ENCODE measurements at places on chromosomes 13 and 19.

- DNase-seq, result no peak
These were observed 114.2 kb downstream of the NUFIP1 start for GRCh38 chr13:44874886-44875630.

- no peak for DNase-seq
These were observed 7.7 kb downstream of the ATP7B start for GRCh38 chr13:52003541-52003940.

DNA sequence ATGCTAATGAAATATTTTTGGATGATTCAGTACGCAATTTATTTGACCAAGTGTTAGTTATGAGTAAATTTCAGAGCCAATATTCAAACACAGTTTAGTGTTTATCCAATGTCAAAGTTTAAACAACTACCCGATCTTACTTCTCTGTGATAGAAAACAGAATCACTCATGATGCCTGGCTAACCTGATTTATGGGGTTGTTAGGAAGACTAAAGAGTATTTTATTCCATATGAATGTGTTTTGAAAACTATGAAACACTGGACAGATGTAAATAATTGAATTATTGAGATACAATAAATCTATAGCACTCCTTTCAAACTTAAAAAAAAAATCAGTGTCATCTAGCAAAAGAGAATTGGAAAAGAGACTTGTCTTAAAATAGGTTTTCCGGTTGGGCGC is 1181.8 kb downstream of the EFNB2 start:
- DNase-seq, result no peak

- no peak for DNase-seq
These were observed 156.2 kb downstream of the COG6 start for GRCh38 chr13:39811696-39812095.

- DNase-seq, result no peak
These were observed 138.3 kb upstream of the NBEA start for GRCh38 chr13:34803756-34804155.

GRCh38 chr19:52722062-52723003 is 12.5 kb downstream of the ZNF611 start:
- no peak for DNase-seq

DNA sequence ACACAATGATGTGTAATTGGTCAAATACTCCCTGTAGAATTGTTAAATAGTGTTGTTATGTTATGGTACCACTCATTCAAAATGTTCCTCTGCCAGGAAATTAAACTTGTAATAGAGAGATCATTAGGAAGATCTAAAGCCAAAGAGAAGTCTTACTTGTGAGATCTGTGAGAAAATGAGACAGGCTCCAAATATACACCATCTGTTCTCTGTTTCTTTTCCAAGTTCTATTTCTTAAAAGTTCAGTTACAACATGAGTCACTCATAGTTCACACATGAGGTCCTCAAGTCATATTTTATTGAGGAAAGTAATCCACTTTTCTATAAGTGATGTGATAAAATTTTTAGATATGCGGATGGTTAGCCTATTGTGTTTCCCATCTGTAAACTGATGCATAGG is 1038.1 kb upstream of the PRR20A start:
- DNase-seq, result no peak

- no peak for DNase-seq
These were observed 520.2 kb downstream of the RFC3 start for GRCh38 chr13:34338102-34338501.

DNA sequence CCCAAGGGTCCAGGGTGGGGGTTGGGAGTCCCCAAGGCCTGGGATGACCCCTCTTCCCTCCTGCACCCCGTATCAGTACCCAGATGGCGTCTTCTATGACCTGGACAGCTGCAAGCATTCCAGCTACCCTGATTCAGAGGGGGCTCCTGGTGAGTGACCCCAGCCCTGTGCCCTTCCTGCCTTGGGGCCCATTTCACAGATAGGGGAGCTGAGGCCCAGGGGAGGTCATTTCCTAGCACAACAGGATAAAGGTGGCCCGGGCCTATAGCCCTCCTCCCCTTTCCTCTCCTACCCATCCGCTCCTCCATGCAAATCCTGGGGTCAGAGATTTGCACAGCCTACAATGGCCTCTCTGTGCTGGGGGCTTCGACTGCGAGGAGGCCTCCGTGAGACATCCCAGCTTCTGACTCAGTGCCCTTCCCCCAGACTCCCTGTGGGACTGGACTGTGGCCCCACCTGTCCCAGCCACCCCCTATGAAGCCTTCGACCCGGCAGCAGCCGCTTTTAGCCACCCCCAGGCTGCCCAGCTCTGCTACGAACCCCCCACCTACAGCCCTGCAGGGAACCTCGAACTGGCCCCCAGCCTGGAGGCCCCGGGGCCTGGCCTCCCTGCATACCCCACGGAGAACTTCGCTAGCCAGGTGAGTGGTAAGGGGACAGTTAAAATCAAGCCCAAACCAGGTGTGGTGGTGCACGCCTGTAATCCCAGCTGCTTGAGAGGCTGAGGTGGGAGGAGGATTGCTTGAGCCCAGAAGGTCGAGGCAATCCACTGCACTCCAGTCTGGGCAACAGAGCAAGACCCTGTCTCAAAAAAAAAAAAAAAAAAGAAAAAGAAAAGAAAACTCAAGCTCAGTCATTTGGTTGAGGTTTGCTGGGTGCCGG is 3.9 kb downstream of the SPIB start:
- no peak for DNase-seq

- no peak for DNase-seq
These were observed 126.2 kb downstream of the PTPRS start for GRCh38 chr19:5214371-5214770.

DNA sequence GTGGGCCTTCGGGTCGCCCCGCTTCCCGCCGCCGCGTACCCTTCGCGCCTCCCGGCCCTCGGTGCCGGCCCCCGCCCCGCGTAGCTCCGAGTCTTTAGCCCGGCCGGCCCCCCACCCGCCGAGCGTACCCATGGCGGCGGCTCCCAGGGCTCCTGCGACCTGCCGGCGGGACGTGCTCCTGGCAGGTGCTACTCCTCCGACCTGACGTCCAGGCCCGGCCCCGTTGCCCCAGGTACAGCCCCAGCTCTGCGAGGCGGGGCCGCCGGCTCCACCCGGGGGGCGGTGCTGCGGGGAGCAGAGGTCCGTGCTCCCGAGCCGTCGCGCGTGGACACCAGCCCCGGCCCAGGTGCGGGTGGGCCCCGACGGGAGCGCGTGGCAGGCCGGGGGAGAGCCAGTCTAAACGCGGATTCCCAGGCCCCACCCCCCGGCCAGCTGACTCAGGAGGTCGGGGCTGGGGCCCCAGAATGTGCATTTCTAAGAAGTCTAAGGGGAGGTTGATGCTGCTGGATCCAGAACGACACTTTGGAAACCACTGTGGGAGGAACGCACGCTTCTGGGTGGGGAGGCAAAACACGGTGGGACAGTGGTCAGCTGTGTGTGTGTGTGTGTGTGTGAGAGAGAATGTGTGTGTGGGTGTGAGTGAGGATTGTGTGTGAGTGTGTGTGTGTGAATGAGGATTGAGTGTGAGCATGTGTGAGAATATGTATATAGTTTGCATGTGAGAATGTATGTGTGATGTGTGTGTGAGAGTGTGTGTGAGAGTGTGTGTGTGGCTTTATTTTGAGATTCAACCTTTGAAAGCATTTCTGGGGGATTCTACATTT is at the start of gene SLC15A1:
Gene SLC15A1 (minus strand): TSS at position 206 of the 824 bp plus-strand sequence. CDS start 74 bp downstream, at position 132.
- DNase-seq, result no peak

GRCh38 chr13:53014495-53015443 is 13.8 kb upstream of the OLFM4 start:
- DNase-seq, result no peak

GRCh38 chr13:74258961-74259360 is 124.8 kb upstream of the KLF12 start:
- DNase-seq, result no peak

DNA sequence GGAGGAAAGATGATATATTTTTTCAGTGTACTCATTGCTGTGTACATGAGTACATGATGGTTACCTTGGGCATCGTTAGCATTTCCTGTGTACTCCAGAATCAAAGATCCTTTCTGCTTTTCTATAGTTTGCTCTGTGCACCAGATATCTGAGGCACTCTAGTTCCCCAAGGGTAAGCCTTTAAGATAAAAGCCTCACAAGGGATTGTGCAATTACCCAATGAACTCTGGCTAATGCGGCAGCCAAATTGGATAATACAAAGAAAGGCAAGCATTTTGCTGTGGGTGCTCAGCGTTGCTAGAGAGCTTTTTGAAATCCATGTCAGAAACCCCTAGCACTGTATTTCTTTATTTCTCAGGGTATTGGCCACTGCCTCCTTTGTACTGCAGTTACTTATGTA is 2.9 kb downstream of the CYSLTR2 start:
- DNase-seq, result no peak

- no peak for DNase-seq
These were observed 17.4 kb downstream of the TIMM13 start for GRCh38 chr19:2410023-2410422.

DNA sequence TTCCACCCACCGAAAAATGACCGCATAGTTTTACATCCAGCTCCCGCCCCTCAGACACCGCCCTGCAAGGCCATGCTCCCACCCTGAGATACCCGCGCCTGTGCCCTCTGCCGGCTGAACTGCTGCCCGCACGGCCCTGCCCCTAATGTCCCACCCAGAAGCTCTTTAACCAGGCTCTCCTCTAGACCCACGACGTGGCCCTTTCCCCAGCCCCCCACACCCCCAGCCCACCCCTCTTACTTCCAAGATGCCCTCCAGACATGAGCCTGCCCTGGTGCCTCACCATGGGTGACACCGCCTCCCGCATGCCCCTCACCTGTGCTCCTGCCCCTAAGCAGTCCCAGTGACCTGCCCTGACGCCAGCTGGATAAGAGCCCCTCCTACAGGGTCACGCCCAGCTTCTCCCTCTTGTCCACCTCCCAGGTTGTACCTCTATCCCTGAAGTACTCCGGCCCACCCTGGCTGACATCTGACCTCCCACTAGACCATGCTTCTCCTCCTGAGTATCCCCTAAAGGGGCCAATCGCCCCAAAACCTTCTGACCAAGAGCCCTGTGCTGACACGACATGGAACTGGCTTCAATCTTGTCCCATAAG is 51.2 kb downstream of the COLGALT1 start:
- DNase-seq, result no peak

- no peak for DNase-seq
These were observed 14.1 kb downstream of the AP2A1 start for GRCh38 chr19:49780861-49781260.

DNA sequence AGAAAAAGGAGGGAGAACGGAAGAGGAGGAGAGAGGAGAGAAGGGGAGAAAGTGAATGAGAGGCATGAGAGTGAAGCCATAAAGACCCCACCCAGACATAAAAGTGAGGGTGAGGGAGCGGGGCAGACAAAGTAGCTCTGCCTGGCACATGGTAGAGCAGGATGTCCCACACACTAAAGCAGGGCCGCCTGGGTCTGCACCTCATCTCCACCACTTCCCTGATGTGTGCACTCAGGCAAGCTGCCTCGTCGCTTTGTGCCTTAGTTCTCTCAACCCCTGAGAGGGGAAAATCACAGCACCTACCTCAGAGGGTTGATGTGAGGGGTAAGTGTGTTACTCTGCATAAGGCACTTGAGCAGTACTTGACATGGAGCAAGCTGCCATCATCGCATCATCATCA is 488.1 kb downstream of the COG6 start:
- no peak for DNase-seq

- DNase-seq, result no peak
These were observed 1200.7 kb downstream of the SLITRK1 start for GRCh38 chr13:82681535-82681934.

GRCh38 chr19:44260343-44260681 is 626 bp downstream of the ZNF233 start:
- no peak for DNase-seq

DNA sequence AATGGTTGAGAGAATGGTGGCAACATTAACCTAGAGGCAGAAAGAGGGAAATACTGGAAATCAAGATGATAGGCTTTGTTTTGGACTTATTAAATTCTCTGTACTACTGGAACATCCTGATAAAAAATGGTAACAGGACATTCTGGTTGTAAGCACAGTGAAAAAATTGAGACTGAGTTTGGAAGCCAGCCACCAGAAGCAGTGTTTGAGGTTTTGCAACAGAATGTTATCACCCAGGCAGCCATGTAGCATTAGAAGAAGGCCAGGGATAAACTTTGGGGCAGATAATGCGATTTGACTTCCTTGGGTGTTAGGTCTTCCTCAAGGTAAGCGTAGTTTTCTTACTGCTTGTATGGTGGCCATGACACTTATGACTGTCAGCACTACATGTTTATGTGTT is 307.4 kb downstream of the ATP8A2 start:
- no peak for DNase-seq

Measured in anterior cingulate cortex (tissue), 58 donors.